ENCODE measurements at places on chromosomes 1 and 21.

DNA sequence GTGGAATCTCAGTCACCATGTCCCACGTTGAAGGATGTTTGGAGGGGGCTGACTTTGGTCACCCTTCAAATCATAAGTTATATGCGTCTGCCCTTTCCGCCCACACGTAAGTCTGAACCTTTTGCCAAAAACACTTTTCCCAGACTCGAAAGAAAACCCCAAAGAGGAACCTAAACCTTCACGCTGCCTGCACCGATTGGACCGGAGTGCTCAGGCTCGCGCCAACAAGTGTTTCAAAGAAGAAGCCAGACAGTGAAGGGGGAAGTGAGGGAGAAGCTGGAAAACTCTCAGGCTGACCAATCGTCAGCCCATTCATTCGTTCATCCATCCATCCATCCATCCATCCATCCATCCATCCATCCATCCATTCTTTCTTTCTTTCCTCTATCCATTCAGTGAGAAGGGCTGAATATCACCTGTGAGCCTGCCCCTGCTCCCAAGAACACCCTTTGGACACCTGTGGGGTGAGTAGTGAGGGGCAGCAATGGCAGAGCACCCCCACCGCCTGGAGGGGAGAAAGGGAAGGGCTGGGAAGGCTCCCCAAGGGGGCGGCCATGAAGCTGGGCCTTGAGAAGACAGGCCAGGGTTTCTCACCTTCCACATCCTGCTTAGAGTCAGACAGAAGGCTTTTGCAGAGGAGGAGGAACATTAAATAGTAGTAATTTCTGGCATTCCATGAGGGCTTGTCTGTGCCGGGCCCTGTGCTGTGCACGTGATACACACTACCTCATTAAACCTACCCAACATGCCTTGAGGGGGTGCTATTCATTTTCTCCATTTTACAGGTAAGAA lies 27.1 kb upstream of the RUNX3 start:
- no peak for DNase-seq

GRCh38 chr1:210132582-210132981 lies 100.0 kb upstream of the SERTAD4 start:
- DNase-seq = no peak

DNA sequence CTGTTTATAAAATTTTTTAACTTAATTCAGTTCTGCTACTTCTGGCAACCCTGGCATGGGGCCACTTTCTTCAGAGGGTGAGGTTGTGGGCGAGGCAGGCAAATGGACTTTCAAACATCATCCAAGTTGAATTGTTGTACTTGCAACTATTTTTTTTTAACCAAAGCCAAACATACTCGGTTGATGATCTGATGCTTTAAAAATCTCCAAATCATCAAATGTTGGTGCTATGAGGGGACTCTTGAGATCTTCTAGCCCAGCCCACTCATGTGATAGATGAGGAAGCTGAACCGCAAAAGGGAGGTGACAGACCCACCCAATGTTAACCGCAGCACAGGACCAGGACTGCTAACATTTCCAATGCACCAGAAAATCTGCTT lies 6.7 kb downstream of the SLC1A7 start:
- DNase-seq = no peak

DNA sequence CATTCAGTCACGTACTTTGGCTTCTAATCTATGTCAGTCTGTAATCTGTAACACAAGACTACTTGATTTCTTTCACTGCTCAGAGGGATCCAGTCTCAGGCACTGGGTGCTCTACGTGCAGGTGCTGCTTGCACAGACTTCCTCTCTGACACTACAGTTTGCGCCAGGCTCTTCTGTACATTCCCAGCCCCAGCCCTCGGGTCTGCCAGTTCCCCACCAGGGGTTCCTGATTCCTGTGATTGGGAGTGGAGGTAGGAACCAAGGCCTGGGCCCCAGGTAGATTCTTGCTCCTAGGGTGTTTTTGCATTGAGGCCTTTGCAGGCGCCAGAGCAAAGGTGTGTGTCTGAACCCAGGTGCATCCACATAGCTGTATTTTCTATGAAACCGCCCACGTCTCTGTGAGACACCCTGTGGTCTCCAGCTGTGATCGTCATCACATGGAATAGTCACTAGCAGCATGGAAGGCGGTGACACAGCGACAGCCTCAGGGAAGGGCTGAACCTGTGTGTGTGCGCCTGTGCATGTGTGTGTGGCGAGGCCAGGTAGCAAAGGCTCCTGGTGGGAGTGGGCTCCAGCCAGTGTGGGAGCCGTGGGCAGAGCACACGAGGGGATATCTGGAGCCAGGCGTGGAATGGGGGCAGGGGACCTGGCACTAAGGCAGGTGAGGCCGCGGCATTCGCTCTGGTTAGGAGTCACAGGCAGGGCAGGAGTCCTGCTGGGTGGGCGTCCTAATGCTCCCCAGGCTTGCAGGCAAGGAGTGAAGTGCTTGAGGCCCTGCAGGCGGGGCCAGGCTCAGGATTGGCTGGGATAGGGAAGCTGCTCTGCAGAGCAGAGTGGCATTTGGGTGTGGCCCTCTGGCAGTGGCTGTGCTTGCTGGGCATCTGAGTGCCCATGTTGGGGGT lies 5.2 kb downstream of the GJC2 start:
- no peak for DNase-seq

DNA sequence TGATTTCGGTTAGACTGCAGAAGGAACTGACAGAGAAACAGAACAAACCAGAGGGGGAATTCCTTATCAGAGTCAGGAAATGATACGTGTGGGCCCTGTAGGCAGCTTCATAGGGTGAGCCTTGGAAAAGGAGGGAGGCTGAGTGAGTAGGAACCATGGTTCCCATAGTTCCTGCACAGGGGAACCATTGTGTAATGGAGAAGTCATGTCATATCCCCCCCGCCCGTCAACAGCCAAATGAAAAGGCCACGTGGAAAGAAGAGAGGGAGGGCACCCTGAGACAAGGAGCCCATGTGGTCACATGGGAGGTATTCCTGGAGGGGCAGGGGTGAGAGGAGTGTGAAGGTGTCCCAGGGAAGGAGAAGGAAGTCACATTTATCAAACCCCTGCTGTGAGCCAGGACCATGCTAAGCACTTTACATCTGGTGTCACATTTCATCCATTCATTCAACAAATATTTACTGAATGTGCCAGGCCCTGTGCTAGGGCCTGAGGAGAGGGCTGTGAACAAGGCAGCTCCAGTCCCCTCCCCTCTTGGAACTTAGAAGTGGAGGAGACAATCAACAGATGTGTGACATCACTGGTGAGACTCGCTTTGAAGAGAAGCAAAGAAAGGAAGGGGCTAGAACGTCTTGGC lies 15.7 kb upstream of the FGR start:
- DNase-seq = no peak

- peak; percentile 45 for DNase-seq
These were observed 382 bp downstream of the TRMT1L start for GRCh38 chr1:185156288-185156853.

GRCh38 chr1:235749755-235750300 lies 100.2 kb upstream of the GNG4 start:
- no peak for DNase-seq

DNA sequence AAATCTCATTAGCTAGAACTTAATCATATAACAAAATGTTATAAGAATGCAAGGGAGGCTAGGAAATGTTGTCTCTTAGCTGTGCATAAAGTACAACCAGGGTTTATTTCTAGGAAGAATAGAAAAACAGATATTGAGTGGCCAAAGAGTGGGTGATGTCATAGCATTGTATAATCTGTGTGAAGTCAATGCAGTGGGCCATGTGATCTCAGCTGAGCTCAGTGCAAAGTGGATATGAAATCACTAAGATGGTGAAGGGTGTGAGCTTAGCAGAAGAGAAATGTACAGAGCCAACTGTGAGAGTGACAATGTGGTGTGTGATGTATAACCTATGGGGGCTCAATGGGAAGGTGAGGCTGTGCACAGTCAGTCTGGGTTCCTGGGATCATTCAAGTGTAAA lies 29.7 kb upstream of the DUSP23 start:
- no peak for DNase-seq

- no peak for DNase-seq
These were observed 95.2 kb upstream of the ADAR start for GRCh38 chr1:154703170-154703569.

All from mesothelial cell of epicardium (in vitro differentiated cells).